ENCODE measurements at places on chromosomes 5 and 9. TPM values are rescaled to one million over a fixed set of nuclear protein-coding genes. Genes with fewer than 3 reads are reported as not detected.

DNA sequence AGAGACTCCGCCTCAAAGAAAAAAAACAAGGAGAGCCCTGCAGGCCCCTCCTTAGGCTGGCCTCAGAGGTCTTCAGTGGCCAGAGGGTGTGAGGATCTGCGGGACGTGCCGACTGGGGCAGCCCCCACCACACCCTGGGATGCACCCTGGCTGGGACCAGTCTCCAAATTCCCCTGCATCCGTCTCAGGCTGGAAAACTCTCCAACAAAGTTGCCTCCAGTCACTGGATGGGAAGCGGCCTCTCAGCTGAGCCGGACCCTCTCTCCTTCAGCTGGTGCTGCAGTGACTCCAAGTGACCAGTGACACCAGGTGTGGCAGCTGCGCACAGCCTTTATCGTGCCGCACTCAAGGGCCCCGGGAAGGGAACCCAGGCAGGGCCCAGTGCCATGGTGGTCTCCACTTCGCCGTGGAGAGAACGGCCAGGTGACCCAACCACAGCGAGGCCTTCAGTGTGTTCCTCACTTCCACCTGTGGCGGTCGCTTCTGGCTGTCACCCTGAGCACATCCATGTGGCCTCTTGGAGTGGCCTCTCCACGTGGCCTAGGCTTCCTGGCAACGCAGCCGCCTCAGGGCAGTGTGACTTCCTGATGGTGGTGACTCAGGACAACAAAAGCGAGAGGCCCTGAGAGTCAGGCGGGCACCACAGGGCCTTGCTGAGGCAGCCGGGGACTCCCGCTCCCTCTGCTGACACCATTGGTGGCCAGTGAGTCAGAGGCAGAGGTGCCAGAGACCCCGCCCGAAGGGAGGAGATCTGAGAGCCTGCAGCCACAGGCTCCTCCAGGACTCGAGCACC is 19.3 kb upstream of the CAMSAP1 start:
- peak; percentile 99 for DNase-seq

DNA sequence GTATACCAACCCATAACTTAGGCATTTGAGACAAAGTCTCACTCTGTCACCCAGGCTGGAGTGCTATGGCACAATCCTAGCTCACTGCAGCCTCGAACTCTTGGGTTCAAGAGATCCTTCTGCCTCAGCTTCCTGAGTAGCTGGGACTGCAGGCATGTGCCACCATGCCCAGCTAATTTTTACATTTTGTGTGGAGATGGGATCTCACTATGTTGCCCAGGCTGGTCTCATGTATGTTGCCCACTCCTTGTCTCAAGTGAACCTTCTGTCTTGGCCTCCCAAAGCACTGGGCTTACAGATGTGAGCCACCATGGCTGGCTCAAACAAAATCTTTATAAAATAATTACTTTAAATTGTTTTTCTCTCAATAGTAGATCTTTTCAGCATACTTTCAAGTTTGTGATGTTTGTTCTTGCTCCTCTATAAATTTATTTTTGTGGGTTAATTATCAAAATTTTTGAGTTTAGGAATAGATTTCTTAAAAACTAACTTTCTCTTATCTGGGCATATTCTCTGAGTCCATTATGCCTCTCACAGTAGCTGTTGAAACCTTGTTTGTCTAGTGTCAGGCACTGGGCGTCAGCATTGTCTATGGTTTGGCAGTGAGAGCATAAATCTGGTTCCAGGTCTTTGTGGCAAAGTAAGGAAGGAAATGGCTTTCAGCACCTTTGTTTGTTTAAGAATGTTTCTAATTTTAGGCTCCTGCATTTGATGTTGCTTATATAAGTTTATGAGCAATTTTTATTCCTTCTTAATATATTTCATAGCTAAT is 38.7 kb downstream of the NLN start:
- peak; percentile 83 for DNase-seq

- DNase-seq = no peak
Measured at GRCh38 chr5:160349249-160349934, 21.0 kb downstream of the C1QTNF2 start.

DNA sequence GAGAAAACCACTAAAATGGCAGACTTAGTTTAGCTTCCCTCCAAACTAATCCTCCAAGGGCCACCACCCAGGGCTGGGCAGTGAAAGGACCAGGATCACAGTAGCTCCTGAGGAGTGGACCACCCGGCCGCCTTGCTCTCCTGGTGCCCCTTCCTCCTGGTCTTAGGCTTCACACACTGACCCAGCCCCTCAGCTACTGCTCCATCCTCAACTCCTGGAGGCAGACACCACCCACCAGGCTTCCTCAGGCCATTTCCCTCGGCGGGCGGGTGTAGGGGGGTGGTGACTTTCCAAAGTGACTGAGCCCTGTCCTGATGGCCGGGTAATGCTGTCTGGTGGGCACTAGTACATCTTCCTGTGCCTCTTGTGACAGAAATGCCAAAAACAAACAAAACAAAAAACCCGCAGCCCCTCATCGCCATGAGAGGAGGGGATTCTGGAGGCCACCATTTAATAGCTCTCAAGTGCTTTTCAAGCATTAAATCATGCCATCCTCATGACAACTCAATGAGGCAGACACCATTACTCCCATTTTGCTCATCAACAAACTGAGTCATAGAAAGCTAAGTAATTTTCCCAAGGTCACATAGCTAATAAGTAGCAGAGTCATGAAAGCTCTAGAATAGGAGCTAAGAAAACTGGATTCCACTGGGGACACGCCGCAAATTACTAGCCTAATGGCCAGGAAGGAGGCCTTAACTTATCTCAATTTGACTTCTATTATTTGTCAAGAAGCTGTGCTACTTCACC is 91.3 kb upstream of the LRRTM2 start:
- no peak for DNase-seq

- DNase-seq = peak; percentile 94
Measured at GRCh38 chr5:16869821-16870796, 66.0 kb downstream of the MYO10 start.

- peak; percentile 99 for DNase-seq
Measured at GRCh38 chr9:124297551-124297901, 39.8 kb downstream of the NEK6 start.

CCL27 gene
- not detected for total RNA-seq

SLC34A1 gene
- total RNA-seq = 0.02 TPM

ORM2 gene
- total RNA-seq = not detected

MCTP1 gene
- 0.02 TPM for total RNA-seq
